ENCODE measurements at places on chromosomes 7 and 10.
A peak's percentile ranks its signal among the peaks of the same experiment; 100 is the strongest.

DNA sequence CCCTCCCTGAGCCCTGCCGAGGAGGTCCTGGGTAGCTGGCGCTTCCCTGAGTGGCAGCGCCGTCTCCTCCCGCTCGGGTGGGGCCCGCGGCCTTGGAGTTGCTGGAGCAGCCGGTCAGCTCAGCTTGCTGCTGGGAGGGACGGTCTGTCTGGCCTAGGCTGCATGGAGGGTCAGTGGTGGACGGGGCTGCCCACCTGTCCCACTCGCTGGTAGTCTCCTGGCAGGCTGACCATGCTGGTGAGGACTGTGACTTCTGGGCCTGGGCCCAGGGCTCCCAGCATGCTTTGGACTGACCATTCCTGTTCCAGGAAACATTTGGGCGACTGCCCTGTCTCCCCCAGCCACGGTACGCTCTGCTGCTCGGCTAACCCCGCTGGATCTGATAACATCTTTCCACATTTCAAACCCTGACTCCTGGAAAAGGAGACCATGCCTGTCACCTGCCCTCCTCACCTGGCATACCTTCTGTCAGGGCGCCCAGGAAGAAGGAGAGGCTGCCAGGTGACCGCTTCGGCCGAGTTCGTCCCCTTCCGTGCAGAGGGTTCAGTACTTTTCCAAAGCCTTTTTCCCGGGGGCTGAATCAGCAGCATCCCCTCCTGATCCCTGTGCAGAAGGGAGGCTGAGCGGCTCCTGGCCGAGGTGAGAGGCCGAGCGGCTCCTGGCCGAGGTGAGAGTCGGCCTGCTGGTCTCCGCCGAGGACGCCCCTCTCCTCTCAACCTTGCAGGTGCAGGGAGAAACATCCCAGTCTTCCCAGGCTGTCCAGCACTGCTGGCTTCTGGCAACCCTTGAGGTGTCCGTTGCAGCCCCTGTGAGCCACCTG is 43.4 kb downstream of the FAM20C start:
- DNase-seq: no peak

DNA sequence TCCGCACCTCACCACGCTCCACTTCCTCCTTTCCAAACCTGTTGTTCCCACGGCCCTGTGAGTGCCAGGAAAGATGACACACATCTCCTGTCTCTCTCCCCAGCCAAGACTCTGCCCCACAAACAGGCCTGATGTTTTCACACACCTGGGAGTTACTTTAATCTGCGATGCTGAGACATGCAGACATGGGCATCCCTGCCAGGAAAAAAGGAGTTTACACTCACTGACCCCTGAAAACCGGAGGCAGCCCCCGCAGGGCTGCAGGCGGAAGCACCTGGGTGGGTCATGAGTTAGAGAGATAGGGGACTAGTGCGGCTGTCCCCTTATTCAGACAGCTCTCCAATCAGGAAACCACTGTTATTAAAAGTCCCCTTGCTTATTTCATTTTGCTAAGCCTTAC is 106.4 kb upstream of the CARD11 start:
- DNase-seq: no peak

- no peak for DNase-seq
These were observed 54.5 kb downstream of the NRP1 start for GRCh38 chr10:33279811-33280602.

DNA sequence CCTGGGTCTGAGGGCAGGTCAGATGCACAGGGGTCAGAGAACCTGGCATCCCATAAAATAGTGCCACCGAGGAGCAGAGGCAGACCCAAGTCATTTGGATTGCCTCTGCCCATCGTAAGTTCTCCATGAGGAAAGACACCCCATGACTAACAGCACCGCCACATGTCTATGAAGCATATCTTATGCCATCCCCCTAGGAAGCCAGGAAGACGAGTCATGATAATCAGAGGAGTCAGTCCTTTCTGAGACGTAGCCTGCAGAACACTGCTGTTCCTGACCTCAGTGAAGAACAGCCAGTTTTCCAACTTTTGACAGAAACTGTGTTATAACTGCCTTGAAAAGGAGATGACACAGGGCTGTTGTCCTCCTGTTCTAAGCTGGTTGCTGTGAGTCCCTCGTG is 51.2 kb downstream of the INSYN2A start:
- DNase-seq: no peak

GRCh38 chr10:94192974-94193373 is 169.8 kb downstream of the NOC3L start:
- no peak for DNase-seq

DNA sequence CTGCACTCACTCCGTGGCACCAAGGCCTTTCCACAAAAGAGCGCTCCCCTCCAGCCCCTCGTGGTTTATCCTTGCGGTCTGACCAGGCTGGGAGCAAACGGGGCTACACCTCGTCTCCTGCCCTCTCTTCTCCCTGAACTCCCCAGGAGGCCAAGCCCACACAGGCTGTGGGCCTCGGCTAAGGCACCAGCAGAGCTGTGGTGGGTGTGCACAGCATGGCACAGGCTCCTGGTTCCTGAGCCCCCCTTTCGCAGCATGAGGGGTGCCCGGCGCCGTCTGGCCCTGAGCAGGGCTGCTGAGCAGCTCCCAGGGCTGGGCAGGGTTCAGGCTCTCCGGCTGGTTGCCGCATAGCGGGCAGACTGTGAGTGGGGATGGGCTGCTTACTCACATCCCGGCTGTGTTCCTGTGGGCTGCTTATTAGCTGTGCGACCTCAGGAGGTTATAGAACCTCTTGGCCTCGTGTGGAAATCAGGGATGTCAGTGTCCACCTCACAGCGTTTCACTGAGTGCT is 90.4 kb downstream of the ZMIZ1 start:
- DNase-seq: no peak

GRCh38 chr7:112990624-112991023 is 96.0 kb downstream of the GPR85 start:
- no peak for DNase-seq

DNA sequence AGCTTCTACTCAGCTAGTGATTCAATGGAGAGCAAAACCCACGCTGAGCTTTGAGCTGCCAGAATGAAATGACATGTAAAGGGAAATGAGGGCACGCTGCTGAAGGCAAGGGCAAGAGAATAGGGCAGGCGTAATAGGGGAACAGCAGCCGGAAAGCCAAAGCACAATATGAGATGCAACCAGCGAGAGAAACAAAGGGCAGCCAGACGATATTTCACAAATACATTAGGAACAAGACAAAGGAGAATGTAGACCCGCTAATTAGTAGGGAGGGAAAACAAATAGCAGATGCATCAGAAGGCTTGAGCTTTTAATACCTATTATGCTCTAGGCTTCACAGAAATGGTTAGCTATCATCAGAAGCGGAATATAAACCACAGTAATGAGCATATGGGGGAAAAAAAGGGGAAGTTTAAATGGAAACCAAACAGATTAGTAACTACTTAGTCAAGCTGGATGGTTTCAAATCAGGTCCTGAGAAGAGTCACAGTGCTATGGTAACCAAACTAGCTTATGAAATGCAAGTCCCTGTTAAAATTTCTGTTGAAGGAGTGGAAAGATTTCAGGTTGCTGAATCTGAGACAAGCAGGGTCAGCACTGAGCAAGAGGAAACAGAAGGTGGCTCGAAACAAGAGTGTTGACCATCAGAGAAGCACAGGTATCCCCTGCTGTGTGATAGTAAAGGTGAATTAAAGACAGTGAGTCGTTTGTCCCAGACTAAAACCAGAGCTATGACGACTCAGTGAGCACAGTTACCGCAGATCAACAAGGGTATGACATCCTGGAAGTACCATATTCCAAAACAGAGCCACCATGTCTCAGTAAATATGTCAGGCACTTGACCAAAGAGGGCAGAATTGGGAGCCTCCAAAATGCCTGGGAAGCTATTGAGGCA is 496.9 kb upstream of the CELF2 start:
- no peak for DNase-seq

DNA sequence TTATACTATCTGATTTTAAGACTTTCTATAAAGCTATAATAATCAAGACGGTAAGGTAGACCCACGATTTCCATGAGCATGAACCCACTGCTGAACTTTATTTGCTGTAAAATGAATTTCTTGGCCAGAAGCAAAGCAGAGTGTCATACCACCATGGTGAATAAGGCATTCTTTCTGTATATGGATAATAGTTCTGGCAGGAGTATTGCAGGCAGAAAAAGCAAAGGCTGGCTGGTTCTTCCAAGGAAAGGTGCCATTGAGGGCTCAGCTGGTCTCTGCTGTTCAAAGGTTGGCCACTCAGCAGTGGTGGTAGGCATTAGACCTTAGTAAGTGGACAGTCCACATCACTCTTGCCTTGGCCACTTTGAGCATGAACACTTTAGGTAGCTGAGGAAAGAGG is 104.1 kb upstream of the KCNMA1 start:
- no peak for DNase-seq

- no peak for DNase-seq
These were observed 936 bp upstream of the REPIN1 start for GRCh38 chr7:150367677-150368095.

DNA sequence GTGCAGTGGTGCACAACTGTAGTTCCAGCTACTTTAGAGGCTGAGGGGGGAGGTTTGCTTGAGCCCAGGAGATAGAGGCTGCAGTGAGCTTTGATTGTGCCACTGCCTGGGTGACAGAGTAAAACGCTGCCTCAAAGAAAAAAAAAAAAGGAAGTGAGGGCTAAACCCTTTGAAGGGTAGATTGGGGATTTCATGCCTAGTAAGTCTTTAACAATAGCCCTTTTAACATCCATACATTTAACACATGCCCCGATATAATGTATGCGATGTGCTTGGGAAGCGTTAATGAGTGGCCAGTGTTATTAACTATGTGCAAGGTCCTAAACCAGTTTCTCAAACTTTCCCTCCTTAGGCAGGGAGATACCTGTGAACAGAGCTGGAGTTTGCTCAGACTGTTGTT is 229.2 kb upstream of the HPS1 start:
- DNase-seq: no peak

GRCh38 chr10:87058171-87058570 is 36.5 kb downstream of the GLUD1 start:
- no peak for DNase-seq

GRCh38 chr7:82263920-82264782 is 179.4 kb downstream of the CACNA2D1 start:
- no peak for DNase-seq

- DNase-seq: no peak
These were observed 11.3 kb upstream of the LCOR start for GRCh38 chr10:96820765-96821164.

GRCh38 chr10:128588402-128588801 is 462.2 kb upstream of the MKI67 start:
- DNase-seq: no peak

DNA sequence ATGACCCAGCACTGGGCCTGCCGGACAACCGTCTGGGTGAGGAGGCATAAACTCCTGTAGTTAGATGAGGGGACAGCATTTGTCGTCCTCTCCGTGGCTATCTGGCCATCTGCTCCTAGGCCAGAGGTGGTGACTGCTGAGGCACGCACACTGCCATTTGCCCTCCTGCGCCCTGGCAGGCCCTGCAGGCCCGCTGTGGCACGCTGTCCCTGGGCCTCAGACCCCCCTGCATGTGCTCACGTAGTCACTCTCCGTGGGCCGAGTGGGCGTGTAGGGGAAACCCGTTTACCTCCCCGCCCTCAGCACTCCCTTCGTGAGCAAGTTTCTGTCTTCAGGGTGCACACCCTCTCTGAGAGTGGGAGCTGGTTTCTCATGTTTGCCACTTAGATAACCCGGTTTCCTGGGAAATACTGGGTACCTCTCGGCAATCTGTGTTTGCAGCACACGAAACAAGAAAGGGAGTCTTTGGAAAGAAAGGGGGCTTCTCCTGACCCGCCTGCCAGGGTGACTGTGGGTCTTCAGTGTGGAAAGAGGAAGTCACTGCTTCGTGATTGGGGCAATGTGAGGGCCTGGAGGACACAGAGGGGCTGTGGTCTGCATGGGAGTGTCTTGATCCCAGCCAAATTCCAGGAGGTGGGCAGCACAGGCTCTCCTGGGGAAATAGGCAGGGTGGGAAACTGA is 10.8 kb downstream of the ADAMTS14 start:
- no peak for DNase-seq

GRCh38 chr7:131007439-131008330 is 273.7 kb upstream of the KLF14 start:
- peak; percentile 95 for DNase-seq

DNA sequence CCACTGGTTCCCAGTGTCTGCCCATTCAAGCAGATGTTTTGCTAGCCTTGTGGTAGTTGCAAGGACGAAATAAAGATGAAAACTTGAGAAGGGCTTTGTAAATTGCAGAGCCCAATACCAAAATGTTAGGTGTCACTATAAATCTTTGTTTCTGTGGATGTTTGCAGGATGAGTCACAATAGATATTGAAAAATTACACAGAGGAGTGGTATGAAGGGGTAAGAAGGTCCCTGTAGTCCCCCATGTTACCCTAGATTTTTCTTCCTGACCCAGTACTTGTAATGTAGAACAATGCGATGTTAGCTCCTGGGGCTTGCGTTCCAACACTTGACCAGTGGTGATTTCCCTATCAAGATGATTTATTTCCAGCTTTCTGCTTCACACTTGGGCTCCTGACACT is 102.6 kb upstream of the LYZL1 start:
- DNase-seq: no peak

GRCh38 chr7:94393246-94394108 is 1.2 kb upstream of the COL1A2 start:
- peak; percentile 37 for DNase-seq

DNA sequence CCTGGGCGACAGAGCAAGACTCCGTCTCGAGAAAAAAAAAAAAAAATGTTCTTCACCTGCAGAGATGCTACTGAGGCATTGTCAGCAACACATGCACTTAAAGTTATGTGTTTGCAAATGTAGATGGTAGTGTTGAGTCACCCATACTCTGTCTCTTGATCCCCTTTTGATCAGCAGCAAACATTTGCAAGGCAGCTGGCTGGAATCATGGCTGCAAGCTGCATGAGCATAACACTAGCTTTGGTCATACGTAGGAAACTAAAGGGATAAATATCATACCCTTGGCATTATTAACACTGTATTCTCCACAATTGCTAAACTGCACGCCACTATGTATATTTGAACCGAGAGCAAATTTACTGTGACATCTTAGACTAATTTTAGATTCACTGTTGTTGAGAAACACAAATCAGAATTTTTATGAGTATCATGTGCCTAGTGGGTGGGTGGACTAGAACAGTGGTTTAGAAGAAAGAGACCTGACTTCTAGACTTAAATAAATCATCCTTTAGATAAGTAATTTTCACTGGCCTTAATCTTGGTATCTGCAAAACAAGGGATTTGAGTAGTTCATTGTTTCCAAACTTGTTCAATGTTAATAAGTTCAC is 229.3 kb upstream of the MEOX2 start:
- no peak for DNase-seq

DNA sequence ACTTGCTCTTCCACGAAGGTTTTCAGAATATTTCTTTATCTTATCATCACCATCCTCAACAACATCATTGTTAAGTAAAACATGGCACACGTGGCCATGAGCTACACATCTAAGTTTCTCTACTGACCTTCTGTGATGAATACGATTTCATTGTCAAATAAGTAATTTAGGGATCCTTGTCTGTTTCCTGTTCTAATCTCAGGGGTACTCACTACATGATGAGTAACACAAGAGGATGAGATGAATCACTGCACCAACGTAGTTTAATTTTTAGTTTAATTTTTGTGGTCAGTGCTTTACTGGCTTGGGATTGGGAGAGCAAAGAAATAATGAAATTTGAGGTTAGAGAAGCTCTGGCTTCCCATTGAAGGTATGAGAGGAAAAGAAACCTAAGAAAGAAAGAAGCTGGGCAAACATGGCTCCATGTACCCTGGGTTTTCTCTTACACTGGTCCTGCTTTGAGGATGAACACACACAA is 461.9 kb upstream of the KLF6 start:
- no peak for DNase-seq

- DNase-seq: no peak
These were observed 9.5 kb upstream of the MUC12 start for GRCh38 chr7:100959894-100960293.

GRCh38 chr10:3754727-3755439 is 30.1 kb downstream of the KLF6 start:
- no peak for DNase-seq
